ENCODE measurements at places on chromosomes 5 and 9.

GRCh38 chr9:130073373-130073772 is 19.7 kb downstream of the GPR107 start:
- no peak for DNase-seq

DNA sequence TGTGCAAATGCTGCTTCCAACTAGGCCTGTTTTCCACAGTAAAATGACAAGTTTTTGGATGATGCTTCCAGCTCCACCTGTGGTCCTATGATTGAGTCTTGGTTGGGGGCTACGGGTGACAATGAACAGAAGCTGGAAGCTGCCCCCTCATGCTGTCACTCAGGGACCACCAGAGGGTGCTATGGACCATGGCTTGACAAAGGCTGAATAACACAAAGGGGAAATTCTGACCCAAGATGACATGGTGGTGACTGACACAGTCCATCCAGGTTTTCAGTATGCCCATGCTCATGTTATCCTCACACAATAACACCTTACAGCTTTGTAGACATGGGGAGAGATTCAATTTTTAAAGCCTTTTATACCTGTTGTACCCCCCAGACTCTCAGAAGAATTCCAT is 23.9 kb upstream of the SAP30L start:
- DNase-seq, result no peak

- no peak for DNase-seq
Observed at GRCh38 chr5:7586480-7586879, 190.5 kb downstream of the ADCY2 start.

GRCh38 chr9:108347463-108348188 is 508.2 kb downstream of the ACTL7B start:
- no peak for DNase-seq

DNA sequence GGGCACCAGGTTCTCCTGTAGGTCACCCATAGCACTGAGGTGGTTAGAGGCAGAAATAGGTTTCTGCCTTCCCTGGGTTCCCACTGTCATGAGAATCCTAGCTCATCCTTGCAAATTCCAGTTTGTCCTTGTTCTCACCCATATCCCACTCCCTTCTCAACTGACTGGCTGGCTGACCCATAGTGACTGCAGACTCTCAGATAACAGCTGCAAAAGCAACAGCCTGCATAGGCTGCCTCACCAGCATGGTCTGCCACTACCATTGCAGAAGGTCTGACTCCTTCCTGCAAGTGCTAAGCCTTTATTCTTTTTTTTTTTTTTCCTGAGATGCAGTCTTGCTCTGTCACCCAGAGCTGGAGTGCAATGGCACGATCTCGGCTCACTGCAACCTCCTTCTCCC is 194.0 kb downstream of the SEMA6A start:
- no peak for DNase-seq

GRCh38 chr5:56440871-56441740 is 208.0 kb upstream of the ANKRD55 start:
- no peak for DNase-seq

- no peak for DNase-seq
Observed at GRCh38 chr5:89120719-89121118, 237.7 kb upstream of the MEF2C start.

DNA sequence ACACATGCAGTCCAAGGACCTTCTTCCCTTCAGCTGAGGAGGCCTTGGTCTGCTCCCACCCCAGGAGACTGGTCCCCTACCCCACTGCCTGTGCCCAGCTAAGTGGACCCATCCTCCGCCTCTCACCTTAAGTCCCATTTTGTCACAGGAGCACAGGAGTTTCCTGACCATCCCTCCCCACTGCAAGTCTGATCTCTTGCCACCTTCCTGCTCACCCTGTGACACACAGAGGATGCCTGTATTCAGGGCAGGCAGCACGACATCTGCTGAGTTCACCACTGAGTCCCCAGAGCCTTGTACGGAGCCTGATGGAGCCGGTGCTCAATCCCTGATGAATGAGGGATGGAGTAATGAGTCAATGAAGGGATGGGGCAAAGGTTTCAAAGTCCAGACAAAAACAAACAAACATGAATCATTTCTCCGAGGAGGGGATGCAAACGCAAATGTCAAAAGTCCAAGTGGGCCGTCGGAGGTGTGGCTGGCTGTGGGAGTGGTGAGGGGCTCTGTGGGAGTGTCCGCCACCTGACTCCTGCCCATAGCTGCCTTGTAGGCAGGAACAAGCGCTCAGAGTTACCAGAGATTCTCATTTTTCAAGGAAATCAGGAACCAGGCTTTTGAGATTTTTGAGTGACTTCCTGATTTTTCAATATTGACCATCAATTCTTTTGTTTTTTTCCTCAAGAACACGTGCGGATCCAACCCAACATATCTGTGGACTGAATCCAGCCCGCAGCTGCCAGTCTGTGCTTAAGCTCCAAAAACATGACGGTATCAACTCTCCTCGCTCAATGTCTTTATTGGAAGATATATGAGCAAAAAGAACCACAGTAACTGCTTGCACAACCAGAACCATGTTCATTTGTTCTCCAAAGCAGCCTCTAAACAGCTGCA is 4.4 kb downstream of the RAPGEF1 start:
- DNase-seq, result peak; percentile 84

GRCh38 chr5:97022898-97023297 is 87.0 kb downstream of the LNPEP start:
- DNase-seq, result no peak

DNA sequence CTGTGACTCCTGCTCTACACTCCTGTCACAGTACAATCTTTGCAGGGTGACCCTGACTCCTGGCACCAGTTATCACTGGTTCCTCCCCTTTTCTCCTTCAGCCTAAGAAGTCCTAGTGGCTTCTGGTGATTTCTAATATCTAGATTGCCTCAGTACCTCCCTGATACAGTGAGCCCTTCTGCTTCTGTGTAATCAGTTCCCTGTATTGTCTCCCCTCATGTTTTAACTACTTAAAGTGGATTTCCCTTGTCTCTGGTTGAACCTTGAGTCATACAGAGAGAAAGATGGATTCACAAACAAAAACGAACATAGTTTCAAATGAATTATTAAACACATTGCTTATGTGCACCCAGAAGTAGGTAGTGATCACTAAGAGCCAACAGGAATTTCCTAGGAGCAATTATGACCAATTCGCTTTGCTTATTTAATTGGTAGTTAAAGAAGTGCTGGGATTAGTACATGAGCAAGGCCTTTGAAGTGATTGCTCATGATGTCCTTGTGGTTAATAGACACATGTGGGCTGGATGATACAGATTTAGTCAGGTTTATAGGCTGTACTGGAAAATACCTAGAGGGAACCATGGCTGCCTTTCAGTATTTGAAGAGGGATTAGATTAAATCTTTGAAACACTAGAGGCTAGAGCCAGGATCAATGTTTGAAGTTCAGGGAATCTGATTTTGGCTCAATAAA is 145.8 kb upstream of the MEF2C start:
- DNase-seq, result peak; percentile 37

DNA sequence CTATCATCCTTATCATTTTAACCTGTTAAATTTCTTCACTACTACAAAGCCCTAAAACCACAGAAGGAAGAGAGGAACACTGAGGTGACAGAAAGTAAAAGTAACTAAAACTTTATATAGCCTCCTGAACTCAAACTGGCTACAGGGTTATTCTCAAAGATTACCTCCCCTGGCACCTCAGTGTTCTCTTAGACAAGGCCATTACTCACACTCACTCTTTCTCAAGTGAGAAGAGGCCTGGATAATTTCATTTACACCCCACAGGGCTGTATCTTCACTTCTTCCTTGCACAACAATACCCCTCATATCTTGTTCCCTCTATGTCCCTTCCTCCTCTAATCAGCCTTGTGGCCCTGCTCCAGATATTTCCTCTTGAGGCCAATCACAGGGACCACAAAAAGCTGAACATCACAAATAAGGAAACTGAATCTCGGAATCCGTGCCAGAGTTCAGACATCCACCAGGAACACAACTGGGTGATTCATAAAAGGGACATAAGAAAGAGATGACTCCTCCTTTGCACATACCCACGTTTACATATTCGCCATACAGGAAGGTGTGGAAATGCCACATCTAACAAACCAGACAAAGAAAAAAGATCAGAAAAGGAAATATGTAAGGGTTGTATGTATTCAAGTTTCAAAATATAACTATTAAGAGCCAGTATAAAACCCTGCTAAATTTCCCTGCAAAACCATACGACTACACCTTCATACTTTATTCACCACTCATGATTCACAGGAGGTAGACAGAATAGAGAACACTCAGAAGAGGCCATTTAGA is 1.7 kb upstream of the KLHL3 start:
- peak; percentile 3 for DNase-seq

DNA sequence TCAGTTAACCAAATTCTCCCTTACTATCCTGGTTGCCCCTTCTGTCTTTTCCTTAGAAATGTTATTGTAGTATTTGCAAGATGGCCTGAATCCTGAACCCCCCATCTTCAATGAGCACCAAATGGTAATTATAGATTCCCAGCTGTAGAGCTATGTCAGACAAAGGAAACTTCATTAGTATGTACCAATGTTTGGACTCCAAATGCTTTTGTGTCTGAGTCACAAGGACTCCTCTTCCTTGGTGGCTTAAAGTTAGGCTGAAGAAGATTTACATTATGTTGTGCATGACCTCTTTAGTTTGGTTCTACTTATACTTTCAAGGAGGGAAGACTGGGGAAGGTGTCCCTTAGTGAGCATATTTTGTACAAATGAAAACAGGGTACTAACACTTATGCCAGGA is 105.9 kb upstream of the CDKN2B start:
- DNase-seq, result no peak

DNA sequence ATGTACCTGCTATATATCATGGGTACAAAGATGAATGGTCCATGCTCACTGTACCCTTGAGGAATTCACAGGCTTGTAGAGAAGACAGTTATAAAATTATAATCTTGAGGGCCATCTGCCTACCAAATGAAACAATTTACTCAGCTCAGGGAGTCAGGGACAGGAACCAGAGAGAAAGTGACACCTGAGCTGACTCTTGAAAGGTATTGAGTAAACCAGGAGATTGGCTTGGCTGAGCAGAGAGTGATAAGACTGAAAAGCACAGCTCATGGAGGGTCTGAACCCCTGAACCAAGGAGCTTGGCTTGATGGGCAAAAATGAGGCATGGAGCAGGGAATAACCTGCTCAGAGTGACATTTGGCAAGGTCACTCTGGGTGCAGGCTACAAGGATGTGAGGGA is 147.3 kb downstream of the FAM114A2 start:
- DNase-seq, result no peak

- DNase-seq, result no peak
Observed at GRCh38 chr5:96000308-96000707, 38.7 kb upstream of the ELL2 start.

GRCh38 chr5:17831279-17831678 is 197.0 kb downstream of the TAF11L14 start:
- DNase-seq, result no peak

DNA sequence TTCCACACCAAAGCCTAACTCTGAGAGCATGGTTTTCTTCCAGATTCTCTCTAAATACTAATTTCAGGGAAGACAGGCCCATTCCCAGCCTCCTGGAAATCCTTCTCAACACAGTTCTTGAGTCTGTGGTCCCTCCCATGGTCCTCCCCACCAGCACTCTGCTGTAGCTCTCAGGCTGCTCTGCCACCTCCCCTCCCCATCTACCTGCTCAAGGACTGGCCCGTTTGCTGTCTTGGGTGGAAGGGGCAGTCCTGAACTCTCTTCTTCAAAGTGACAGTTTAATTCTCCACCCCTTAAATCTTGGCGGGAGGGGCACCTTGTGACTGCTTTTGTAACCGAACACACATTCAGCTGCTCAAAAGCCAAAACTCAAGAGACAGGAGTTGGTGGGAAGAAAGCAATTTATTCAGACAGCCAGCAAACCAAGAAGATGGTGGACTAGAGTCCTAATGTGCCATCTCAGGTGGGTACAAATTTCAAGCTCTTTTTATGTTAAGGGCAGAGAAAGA is 7.6 kb upstream of the LCN15 start:
- DNase-seq, result no peak

GRCh38 chr5:138032572-138033385 is at the start of gene FAM13B:
Gene FAM13B, minus strand, starts transcription at chr5:138033079. Its CDS starts 13,968 bp downstream, at chr5:138019111.
- peak; percentile 88 for DNase-seq

DNA sequence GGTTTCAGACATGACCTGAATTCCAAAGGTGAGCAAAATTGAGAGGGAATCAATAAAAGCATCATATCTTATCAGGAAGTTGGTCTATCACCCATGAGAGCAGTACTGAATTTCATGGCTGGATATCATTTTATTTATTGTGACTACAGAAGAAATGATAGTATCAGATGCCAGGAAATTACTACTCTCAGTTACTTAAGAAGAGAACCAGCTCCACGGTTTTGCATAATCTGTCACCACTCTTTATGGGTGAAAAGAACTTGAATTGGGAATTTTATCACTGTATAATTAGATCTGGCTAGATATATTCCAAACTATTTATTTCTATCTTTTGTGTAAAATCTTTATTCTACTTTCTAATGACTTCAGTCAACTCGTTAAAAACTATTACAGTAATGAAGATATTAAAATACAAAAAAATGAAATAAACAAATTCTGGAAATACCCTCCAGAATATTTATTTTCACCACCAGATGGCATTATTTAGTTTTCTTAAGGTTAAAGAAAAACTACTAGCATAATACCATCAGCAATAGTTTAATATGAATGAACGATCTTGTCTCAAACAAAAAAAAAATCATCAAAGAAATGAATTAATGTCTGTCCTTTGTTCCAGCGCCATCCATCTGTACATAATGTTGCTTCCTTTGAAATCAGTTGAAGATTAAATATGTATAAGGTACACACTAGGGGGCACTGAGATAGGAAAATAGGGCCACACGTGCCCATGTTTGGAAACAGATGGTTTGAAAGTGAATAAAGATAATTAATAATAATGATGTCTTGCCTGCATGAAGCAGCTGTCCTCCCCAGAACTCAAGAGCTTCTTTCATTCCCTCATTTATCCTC is 84.7 kb upstream of the SLCO6A1 start:
- peak; percentile 36 for DNase-seq

GRCh38 chr9:100990605-100991381 is 37.7 kb upstream of the PLPPR1 start:
- no peak for DNase-seq

DNA sequence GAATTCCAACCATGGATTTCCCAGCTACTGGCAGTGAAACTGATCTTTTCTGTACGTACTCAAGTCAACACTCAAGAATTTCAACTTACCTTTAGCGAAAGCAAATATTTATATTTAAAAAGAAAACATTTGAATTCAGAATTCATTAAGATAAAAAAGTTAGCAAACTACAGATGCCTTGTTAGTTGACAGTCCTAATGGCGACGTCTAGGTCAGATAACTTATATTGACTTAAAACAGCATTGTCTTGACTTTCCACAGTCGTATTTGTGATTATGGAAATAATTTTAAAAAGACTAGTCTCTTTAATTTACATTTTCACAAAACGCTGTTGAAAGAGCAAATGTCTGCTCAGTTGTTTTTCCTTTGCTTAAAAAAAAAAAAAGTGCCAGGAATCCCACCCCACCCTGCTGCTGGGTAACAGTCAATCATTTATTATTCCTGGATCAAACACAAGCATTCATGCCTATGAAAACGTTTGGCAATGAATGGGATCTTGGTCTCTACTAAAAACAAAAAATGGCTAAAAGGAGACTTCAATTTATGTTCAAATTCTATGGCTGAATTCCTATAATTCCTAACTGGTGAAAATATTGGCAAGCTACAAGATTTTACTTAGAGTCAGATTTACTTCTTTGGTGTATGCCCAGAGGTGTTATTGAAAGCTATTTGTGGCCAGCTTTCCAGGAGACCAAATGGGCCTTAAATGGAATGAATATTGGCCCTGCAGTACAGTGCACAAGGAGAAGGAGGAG is 22.0 kb downstream of the OR2S2 start:
- DNase-seq, result no peak

All from LoVo (cell line).